Foreskin keratinocyte (primary cell): ENCODE measurements at places on chromosomes 5 and 9. TPM values are rescaled to one million over a fixed set of nuclear protein-coding genes. Genes with fewer than 3 reads are reported as not detected.

GRCh38 chr5:57174128-57174889, 450 bp downstream of the GPBP1 start:
- DNase-seq, result peak; percentile 43

The BRINP1 gene
- total RNA-seq, result 0.04 and 0.07 TPM in 2 replicates

GRCh38 chr5:142012186-142012785, 541 bp downstream of the GNPDA1 start:
- DNase-seq, result no peak

The UBQLN1 gene
- 97.1 and 99.7 TPM in 2 replicates for total RNA-seq

GRCh38 chr9:137452761-137453642, 6.1 kb downstream of the NSMF start:
- no peak for DNase-seq
